Activated B cell treated with CpG ODN at 0.5 μM for 24 hours (primary cell): ENCODE measurements at places on chromosomes 4 and X. TPM values are rescaled to one million over a fixed set of nuclear protein-coding genes. Genes with fewer than 3 reads are reported as not detected.

DNA sequence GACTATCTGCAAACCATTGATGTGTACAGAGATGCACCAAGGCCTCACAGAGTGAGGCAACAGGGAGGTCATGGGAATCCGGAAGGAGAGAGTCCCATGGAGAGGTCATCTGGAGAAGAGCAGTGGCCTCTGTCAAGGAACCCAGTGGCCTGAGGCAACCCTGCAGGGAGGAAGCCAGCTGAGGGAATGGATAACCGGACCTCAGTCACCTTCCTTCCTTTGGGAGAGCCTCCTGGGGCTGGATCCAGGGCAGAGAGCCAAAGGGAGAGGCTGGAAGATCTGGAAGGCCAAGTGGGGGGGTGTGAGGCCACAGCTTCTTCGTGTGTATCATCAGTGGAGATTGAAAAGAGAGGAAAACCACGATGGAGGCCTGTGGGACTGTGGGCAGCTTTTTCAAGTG is 24.3 kb upstream of the CD38 start:
- no peak for DNase-seq

GRCh38 chrX:114999906-115000305 is 17.5 kb downstream of the IL13RA2 start:
- no peak for DNase-seq

GRCh38 chr4:138645289-138645688 is 370.3 kb upstream of the NOCT start:
- no peak for DNase-seq

- no peak for DNase-seq
Observed at GRCh38 chr4:7217474-7218321, 25.4 kb downstream of the SORCS2 start.

- no peak for DNase-seq
Observed at GRCh38 chr4:61162116-61162515, 38.0 kb upstream of the ADGRL3 start.

- DNase-seq: no peak
Observed at GRCh38 chr4:1333256-1333655, 13.8 kb upstream of the UVSSA start.

GRCh38 chrX:38371641-38372040 is 19.2 kb downstream of the OTC start:
- no peak for DNase-seq

GRCh38 chrX:26927419-26927818 is 535.7 kb downstream of the PPP4R3C start:
- no peak for DNase-seq

GRCh38 chrX:69133921-69134542 is 31.2 kb downstream of the PJA1 start:
- DNase-seq: no peak

DNA sequence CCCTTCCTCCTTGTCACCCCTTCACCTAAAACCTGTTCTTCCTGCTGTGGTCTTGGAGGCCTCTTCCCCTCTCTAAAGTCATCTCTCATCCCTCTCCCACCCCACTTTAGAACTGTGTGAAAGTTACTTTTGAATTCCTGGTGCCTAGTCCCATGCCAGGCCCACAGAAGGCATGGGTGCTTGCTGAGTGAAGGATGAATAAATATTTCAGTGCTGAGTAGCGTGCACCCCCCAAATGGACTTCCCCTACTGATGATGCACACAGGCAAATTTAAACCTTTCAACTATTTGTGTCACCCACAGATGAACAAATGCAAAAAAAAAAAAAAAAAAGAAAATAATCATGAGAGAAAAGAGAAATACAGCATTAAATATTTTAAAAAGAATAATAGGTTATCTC is 19.8 kb downstream of the PSMD10 start:
- no peak for DNase-seq

DNA sequence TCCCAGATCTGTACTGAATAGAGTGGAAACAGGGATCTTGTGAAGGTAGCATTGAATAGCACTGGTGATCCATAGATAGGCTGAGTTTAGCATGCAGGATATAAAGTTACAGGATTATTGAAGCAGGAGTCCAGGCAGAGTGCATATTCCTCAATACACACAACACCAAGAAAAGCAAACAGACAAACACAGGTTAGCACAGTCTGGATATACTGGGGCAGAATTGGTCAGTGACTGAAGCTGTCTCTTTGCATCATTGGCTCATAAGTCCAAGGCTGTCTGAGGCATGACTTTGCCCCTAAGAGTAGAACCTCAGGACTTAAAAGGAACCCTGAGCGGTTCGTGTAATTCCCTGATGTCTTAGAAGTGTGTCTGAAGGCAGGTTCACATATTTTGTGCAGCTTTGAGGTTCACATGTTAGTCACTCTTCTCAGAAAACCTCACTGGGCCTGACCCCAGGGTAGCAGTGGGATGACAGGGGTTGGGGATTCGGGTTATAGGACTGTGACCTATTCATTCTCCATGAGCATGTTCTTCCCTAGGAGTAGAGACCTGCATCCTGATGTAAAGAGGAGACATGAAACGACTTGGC is 134.6 kb downstream of the AASDH start:
- no peak for DNase-seq

DNA sequence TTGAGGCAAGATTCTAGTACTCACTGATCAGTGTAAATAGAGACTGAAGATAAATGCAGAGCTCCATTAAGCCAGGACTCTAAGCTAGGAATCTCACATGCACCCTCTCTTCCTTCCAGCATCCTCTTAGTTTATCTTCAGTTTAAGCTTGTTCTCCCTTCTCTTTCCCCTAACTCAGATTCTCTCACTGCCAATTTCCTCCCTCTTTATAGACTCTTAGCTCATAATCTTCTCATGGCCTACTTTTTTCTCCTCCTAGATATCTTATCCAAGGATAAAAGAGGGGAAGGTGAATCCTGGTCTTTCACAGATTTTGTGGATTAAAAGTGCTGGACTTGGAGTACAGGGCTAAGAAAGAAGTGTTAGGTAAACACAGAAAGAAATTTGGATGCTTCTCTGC is 108.9 kb upstream of the TENM3 start:
- no peak for DNase-seq

GRCh38 chr4:48753159-48753558 is 26.9 kb downstream of the FRYL start:
- no peak for DNase-seq

Gene UGT2A1
- not detected in 2 replicates for total RNA-seq

Gene PRRG3
- not detected in 2 replicates for total RNA-seq

Gene ZFP92
- 1.5 and 1.6 TPM in 2 replicates for total RNA-seq

Gene DDX53
- not detected in 2 replicates for total RNA-seq

Gene MAGEA12
- not detected in 2 replicates for total RNA-seq
